Activated naive CD8-positive, alpha-beta T cell treated with anti-CD3 and anti-CD28 coated beads, Interleukin-2, amount 10 ng/mL, durations not matched to agents 7 days and 5 days (primary cell): ENCODE measurements at places on chromosomes 1 and 21. TPM values are rescaled to one million over a fixed set of nuclear protein-coding genes. Genes with fewer than 3 reads are reported as not detected.

DNA sequence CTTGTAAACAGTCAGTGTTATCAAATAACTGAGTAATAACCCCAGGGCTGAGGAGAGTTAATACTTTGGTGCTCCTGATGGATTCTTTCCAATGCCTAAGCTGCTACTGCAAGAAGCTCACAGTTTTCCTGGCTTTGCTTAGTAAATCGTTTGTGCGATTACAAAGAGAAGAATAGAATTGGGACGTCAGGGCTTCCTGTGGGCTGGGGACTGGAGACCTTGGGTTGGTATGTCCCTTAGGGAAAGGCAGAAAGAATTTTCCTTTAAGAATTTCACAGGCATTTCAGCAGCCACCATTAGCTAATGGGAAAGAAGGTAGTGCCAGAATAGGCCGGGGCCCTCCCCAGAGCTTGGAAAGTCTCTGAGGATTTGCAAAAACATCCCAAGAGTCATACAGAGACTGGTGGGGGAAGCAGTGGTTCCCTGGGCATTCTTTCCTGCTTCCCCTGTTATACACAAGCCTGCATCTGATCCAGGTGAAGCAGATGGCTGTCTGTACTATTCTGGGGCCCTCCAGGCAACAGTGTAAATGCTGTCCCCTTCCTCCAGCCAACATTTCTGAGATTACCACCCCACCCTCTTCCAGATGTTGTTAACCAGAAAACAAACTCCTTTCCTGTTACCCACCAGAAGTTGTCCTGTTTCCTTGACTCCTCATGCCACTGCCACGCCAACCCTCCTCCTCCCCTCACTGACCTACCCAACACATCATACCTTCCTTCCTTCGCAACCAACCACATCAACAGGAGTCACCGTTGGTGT lies 40.2 kb downstream of the PLXNA2 start:
- DNase-seq: no peak

PRR9 gene
- total RNA-seq: not detected

KLHDC7A gene
- not detected for total RNA-seq

- no peak for DNase-seq
These were observed 32.9 kb downstream of the NIBAN1 start for GRCh38 chr1:184941410-184941733.

DNA sequence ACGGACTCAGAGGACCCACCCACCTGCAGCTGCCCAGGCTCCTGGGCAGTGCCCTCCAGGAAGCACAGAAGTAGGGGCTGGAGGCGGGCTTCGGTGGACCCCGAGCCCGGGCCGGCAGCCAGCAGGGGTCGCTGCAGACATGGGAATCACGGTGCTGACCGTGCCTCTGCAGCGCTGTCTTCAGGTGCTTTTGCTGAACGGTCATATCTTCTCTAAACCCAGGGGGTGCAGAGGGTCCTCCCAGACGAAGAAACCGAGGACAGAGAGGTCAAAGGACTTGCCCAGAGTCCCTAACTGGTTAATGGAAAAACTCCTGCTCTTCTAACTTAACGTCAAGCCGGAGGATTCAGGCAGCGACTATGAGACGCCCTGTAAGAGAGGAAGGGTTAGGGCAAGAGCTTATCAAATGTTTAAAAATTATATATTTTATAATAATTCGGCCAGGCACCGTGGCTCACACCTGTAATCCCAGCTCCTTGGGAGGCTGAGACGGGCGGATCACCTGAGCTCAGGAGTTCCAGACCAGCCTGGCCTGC lies 21.5 kb upstream of the LEFTY2 start:
- peak; percentile 81 for DNase-seq

OR2T2 gene
- total RNA-seq: not detected

DNA sequence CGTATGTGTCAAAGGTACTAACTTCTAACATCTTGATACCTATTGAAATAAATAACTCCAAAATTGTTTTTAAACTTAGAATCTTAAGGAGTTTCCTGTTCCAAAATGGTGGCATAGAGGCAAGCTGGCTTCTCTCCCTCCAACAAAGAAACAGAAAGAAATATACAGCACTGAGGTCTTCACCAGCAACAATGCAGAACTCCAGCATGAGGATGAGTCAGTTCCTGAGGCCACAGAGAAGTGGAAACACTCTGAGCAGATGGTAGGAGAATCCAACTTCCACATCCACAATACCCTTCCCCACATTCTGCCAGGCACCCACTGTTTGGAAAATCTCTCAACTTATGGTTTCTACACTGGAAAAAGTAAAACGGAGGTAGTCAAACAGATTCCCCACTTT lies 12.2 kb upstream of the PPIH start:
- no peak for DNase-seq

- no peak for DNase-seq
These were observed 80.7 kb upstream of the DUSP10 start for GRCh38 chr1:221822591-221822990.

OLFML2B gene
- 0.14 TPM for total RNA-seq

DNA sequence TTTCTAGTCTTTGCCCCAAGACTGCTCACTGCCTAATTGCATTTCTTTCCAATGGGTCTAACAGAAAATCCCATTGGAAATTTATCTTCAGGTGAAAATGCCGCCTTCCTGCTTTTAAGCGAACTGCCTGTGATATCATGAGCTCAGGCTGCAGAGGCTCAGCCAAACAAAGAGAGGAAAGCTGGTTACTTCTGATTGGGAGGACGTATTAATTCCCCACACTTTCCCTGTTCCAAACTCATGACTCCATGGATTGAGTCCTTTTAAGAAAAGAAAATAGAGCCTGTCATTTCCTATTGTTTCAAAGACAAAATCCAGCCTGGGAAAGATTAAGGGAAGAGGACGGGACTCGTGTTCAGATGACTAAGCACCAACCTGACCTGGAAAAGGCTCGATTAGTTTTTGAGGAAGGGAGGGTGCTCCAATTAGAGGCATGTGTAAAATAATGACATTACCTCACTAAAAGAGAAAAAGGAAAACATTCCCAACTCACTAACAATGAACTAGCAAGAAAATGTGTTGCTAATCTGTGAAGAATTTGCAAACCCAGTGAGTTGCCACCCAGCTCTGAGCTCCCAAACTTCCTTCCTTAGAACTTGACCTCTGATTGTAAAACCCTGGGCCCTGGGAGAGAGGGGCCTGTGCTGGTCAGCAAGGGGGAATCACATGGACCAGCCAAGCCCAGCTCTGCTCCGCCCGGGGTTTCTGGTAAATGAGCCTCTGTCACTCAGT lies 61.2 kb downstream of the TCP10L start:
- DNase-seq: no peak
